ENCODE measurements at places on chromosomes 5 and 9. TPM values are rescaled to one million over a fixed set of nuclear protein-coding genes. Genes with fewer than 3 reads are reported as not detected.

Gene MROH2B
- not detected for total RNA-seq

Gene PITX1
- 31.1 TPM for total RNA-seq

Gene CORO2A
- total RNA-seq, result 1.5 TPM

Gene SLC34A3
- total RNA-seq, result 0.07 TPM

Gene GABRA6
- not detected for total RNA-seq

Gene KLF9
- 2.9 TPM for total RNA-seq

All from A549 treated with Hydrocortisone at 1 μM for 4 hours (cell line).